ENCODE measurements at places on chromosomes 4 and X. TPM values are rescaled to one million over a fixed set of nuclear protein-coding genes. Genes with fewer than 3 reads are reported as not detected.

ZGRF1 gene
- total RNA-seq, result 1.9 TPM

GAR1 gene
- 44.7 TPM for total RNA-seq

CSAG3 gene
- not detected for total RNA-seq

JADE3 gene
- 13.7 TPM for total RNA-seq

TRPC3 gene
- total RNA-seq, result 0.08 TPM

YIPF7 gene
- total RNA-seq, result not detected

EGF gene
- total RNA-seq, result 1.3 TPM

RPL34 gene
- total RNA-seq, result 883 TPM
